ENCODE measurements at places on chromosomes 3 and 15.
A peak's percentile ranks its signal among the peaks of the same experiment; 100 is the strongest.

- H3K4me3 ChIP-seq = no peak overlapping the region
- no peak for DNase-seq
- H3K27ac ChIP-seq = no peak overlapping the region
- H3K36me3 ChIP-seq = no peaks in the 10 kb centered on the region
- no peaks in the 10 kb centered on the region for H3K27me3 ChIP-seq
- H3K4me1 ChIP-seq = no peaks in the 10 kb centered on the region
Measured at GRCh38 chr3:164303894-164304293, 774.4 kb downstream of the SI start.

GRCh38 chr3:50675179-50676030 lies 678 bp downstream of the DOCK3 start:
- peaks cover 20% of the 10 kb centered on the region for H3K27me3 ChIP-seq
- H3K4me3 ChIP-seq = peak overlapping the region; percentile 44
- no peak overlapping the region for H3K27ac ChIP-seq

DNA sequence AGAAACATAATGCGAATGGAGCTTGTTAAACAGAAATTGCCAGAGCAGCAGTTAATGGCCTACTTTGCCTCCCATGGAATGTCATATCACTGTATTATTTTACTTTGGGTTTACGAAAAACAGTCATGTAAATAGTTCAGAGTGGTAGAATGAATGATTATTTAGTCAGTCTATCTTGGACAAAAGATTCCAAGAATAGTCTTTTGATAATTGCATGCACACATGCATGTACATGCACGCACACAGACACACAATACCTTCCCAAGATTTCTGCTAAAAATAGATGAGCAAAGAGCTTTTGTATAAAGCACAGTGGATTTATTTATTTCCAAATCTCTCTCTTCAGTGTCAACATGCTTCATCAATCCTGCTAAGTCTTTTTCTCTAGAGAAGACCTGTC lies 800.7 kb downstream of the DIPK2A start:
- H3K27ac ChIP-seq = no peak overlapping the region
- no peak overlapping the region for H3K4me3 ChIP-seq
- no peak for DNase-seq
- no peaks in the 10 kb centered on the region for H3K27me3 ChIP-seq
- H3K4me1 ChIP-seq = no peaks in the 10 kb centered on the region

DNA sequence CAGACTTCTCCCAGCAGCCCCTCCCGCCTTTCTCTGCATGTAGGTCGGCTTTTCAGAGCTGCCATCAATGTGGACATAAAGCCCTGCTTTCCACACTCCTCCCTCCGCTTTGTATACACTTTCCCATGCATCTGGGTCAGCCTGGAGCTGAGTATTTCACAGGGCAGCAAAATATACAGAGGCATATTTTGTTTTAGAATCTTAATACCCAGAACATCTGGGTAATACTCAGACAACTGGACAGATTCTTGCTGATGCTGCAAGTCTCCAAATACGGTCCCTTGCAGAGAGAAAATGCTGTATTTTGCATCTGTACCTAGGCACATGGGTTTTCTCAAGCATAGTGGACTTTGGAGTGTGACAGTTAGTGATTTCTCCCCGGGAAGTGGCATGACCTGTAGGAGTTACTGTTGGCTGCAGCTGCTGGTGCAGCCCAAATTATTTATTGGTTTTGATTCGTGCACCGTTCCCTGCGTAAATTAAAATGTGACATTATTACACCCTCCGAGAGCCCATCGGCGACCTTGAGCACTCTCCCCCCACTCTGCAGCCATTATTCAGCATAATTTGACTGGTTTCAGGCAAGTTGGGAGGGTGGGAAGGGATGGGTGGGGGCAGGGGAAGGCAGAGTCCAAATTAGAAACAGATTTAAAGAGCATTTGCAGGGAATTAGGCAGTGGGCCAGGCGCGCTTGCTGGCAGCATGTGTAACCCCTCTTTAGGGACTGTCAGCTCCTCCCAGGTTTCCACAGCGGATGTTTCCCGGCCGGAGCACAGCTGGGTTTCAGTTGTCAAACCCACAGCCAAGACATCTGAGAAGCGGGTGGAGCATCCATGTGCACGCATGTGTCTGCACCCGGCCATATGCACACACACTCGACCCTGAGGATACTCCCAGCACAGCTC lies 100.8 kb downstream of the CPN2 start:
- no peak for DNase-seq
- no peaks in the 10 kb centered on the region for H3K36me3 ChIP-seq
- H3K27ac ChIP-seq = no peak overlapping the region
- H3K4me3 ChIP-seq = no peak overlapping the region
- peaks cover 15% of the 10 kb centered on the region for H3K27me3 ChIP-seq

DNA sequence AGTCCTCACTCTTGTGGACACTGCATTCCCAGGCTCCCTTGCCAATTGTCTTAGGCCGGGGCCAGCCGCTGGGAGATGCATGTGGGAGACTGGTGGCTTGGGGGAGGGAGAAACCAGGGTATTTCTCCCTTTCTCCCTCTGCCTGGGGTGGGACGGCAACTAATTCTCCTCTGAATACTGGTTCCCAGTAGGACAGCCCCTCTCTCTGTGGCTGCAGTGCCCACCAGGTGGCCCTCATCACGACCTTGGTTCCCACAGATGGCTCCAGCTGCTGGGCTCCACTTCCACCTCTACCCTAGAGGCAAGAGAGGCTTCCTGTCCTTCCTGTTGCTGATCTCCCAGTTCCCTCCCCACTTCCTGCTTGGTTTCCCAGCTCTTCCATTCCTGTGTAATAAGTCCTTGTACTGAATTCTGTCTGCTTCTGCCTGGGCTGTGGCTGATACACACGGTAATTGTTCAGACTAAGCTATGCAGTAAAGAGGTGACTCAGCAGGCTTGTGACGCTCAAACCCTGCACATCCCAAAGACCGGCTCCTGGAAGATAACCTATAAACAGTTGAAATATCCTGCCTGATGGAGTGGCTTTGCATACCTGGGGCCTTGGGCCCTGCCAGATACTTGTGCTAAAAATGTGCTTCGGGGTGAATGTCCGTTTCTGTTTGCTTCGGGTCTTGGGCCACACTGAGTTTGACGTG lies 20.4 kb upstream of the COPG1 start:
- no peak overlapping the region for H3K27ac ChIP-seq
- peaks cover 36% of the 10 kb centered on the region for H3K4me1 ChIP-seq
- no peak overlapping the region for H3K4me3 ChIP-seq

DNA sequence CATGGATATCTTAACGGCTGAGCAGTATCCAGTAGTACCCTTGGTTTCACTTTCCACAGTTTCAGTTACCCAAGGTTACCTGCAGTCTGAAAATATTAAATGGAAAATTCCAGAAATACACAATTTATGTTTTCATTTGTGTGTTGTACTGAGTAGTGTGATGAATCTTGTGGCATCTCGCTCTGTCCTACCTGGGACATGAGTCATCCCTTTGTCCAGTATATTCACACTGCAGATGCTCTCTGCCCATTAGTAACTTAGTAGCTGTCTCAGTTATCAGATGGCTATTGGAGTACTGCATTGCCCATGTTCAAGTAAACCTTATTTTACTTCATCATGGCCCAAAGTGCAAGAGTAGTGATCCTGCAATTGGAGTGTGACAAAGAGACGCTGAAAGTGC lies 26.1 kb downstream of the GASK1A start:
- no peaks in the 10 kb centered on the region for H3K36me3 ChIP-seq
- no peak overlapping the region for H3K27ac ChIP-seq
- no peaks in the 10 kb centered on the region for H3K4me1 ChIP-seq
- H3K4me3 ChIP-seq = no peak overlapping the region

DNA sequence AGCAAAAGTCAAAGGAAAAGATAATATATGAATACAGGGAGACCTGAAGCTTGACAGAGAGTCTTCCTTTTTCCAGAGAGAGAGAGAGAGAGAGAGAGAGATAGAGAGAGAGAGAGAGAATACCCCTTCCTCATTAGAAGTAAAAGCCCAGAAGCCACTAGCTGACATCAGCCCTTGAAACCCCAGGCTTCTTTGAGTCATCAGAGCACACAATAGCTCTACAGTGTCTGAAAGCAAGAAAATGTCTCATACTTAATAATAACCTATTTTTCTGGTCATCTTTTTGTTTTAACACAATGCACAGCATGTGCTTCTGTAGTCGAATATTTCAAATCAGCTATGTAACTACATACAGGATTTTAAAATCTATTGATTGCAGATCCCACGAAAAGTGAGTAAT lies 109.2 kb upstream of the NANOGP8 start:
- peaks cover 9% of the 10 kb centered on the region for H3K36me3 ChIP-seq
- no peak overlapping the region for H3K27ac ChIP-seq
- no peaks in the 10 kb centered on the region for H3K27me3 ChIP-seq

DNA sequence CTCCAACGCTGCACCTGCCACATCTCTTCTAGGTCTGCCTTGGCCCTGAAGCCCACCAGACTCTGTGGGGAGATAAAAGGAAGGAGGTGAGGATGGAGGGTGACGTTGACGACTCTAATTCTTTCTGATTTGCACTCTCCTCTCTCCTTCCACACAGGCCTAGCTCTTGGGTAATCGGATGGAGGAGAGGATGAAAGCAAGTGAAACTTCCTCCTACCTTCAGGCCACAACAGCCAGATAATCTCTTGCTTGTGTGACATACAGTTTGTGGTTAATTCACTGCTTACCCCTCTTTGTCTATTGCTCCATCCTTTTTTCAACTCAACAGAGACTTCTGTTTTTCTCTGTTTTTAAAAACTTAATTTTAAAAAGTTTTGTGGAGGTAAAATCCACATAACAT lies 208.1 kb downstream of the SV2B start:
- no peak overlapping the region for H3K4me3 ChIP-seq
- peaks cover 8% of the 10 kb centered on the region for H3K4me1 ChIP-seq
- peaks cover 20% of the 10 kb centered on the region for H3K27me3 ChIP-seq
- no peaks in the 10 kb centered on the region for H3K36me3 ChIP-seq

GRCh38 chr3:14236902-14237301 lies 58.3 kb downstream of the LSM3 start:
- no peak overlapping the region for H3K4me3 ChIP-seq
- H3K4me1 ChIP-seq = no peaks in the 10 kb centered on the region
- no peak for DNase-seq

DNA sequence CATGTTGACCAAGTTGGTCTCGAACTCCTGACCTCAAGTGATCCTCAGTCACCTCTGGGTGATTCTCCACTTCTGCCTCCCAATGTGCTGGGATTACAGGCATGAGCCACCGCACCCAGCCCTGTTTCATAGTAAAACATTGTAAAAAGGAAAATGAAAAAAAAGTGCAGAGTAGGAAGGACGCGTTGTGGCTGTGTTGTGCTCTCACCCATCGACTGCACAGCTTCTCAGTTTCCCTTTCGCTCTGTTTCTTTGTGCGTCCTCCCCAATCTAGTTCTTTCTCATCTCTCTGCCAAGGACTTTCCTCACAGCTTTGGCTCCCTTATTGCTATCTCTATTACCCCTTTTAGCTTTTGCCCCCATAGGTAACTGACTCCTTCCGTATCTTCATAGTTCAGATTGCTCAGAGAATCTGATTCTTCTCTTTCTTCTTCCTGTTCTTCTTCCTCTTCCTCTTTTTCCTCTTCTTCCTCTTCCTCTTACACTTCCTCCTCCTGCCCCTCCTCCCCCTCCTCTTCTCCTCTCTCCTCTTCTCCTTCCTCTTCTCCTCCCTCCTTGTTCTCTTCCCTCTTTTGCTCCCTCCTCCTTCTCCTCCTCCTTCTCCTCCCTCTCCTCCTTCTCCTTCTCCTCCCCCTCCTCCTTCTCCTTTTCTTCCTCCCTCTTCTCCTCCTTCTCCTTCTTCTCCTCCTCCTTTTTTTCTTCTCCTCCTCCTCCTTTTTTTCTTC lies 81.1 kb upstream of the VGLL4 start:
- peaks cover 2% of the 10 kb centered on the region for H3K27me3 ChIP-seq
- peaks cover 12% of the 10 kb centered on the region for H3K4me1 ChIP-seq
- peak overlapping the region; percentile 88 for H3K4me3 ChIP-seq
- H3K27ac ChIP-seq = peak overlapping the region; percentile 78

DNA sequence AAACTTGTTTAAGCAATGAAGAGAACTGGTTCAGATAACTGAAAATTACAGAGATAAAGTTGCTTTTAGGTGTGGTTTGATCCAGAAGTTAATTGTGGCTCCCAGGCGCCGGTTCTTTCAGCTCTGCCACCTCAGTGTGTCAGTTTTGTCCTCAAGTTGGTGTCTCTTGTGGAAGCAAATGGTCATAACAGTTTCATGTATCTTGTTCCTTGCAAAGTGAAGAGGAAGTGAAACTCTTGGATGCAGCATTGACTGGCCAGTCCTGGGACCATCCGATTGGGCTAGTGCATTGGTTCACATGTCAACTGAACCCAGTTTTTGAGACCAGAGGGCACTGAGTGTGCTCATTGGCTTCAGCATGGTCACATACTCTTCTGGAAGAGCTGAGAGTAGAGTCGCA lies 181.4 kb upstream of the GRM7 start:
- H3K27ac ChIP-seq = no peak overlapping the region
- no peaks in the 10 kb centered on the region for H3K4me1 ChIP-seq
- peaks cover 2% of the 10 kb centered on the region for H3K27me3 ChIP-seq
- no peaks in the 10 kb centered on the region for H3K36me3 ChIP-seq
